ENCODE measurements at places on chromosomes 16 and 17. TPM values are rescaled to one million over a fixed set of nuclear protein-coding genes. Genes with fewer than 3 reads are reported as not detected.

The COPZ2 gene
- 25.1 TPM for total RNA-seq

The HOXB8 gene
- total RNA-seq, result not detected

The SCIMP gene
- total RNA-seq, result not detected

The ITGAD gene
- total RNA-seq, result not detected

The FA2H gene
- total RNA-seq, result 0.14 TPM

The C17orf50 gene
- not detected for total RNA-seq

The CAPNS2 gene
- 3.4 TPM for total RNA-seq

DNA sequence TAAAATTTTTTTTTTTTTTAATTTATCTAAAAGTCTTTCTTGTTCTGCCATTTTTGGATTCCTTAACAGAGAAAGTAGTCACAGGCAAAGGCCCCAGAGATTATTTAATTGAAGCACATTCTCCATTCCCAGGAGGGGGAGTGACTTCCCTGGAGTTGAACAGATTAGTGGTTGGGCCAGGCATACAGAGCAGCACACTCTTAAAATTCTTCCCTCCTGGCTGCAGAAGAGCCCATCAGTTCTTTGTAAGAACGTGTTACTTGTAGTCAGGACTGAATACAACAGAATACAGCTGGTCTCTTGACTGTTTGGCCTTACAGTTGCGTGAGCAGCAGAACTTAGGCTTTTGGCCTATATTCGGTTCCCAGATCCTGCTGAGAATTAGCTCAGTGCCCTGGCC, 1.8 kb downstream of the ALKBH5 start:
- peaks cover 46% of the 10 kb centered on the region for H3K4me1 ChIP-seq
- peak overlapping the region; percentile 71 for H3K4me3 ChIP-seq
- DNase-seq, result peak; percentile 45
- no peaks in the 10 kb centered on the region for H3K27me3 ChIP-seq
- peaks cover under 1% of the 10 kb centered on the region for H3K36me3 ChIP-seq

GRCh38 chr17:67602974-67603373, 114.8 kb upstream of the NOL11 start:
- H3K27me3 ChIP-seq, result no peaks in the 10 kb centered on the region
- DNase-seq, result peak; percentile 27
- H3K4me1 ChIP-seq, result no peaks in the 10 kb centered on the region
- no peak overlapping the region for H3K4me3 ChIP-seq
- no peak overlapping the region for H3K27ac ChIP-seq

GRCh38 chr16:3377917-3378316, 22.2 kb downstream of the OR2C1 start:
- H3K27me3 ChIP-seq, result no peaks in the 10 kb centered on the region
- no peak for DNase-seq
- no peak overlapping the region for H3K4me3 ChIP-seq

- no peaks in the 10 kb centered on the region for H3K27me3 ChIP-seq
- peaks cover 23% of the 10 kb centered on the region for H3K4me1 ChIP-seq
- H3K36me3 ChIP-seq, result peaks cover 8% of the 10 kb centered on the region
- no peak for DNase-seq
- H3K27ac ChIP-seq, result peak overlapping the region; percentile 66
These were observed 633 bp downstream of the CDR2 start for GRCh38 chr16:22373662-22374310.

GRCh38 chr17:82679586-82680465, 18.7 kb downstream of the RAB40B start:
- H3K36me3 ChIP-seq, result no peaks in the 10 kb centered on the region
- H3K27me3 ChIP-seq, result no peaks in the 10 kb centered on the region
- H3K4me1 ChIP-seq, result no peaks in the 10 kb centered on the region
- no peak overlapping the region for H3K27ac ChIP-seq

DNA sequence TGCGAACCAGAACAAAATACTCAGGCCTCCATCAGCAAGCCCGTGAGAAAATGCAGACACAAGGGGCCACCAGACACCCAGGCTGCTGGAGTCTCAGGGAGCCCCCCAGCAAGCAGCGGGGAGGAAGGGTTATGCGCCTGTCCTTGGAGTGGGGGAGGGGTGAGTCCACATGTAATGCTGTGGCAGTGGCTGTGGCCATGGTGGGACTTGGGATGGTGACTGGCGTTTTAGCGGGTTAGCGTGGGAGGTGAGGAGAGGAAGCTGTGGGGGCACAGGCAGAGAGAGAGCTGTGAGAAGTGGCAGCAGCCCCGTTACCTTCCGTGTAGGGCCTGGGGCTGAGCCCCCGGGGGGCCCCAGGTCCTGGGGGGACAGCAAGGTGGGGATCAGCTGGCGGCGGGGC, 58.3 kb downstream of the SRCIN1 start:
- H3K4me1 ChIP-seq, result no peaks in the 10 kb centered on the region
- peaks cover 2% of the 10 kb centered on the region for H3K27me3 ChIP-seq
- H3K27ac ChIP-seq, result no peak overlapping the region
- no peaks in the 10 kb centered on the region for H3K36me3 ChIP-seq
- no peak for DNase-seq
- no peak overlapping the region for H3K4me3 ChIP-seq

- H3K4me3 ChIP-seq, result no peak overlapping the region
- peaks cover 11% of the 10 kb centered on the region for H3K4me1 ChIP-seq
- DNase-seq, result no peak
- no peaks in the 10 kb centered on the region for H3K27me3 ChIP-seq
These were observed 122.2 kb downstream of the SLC39A11 start for GRCh38 chr17:72970246-72970645.

DNA sequence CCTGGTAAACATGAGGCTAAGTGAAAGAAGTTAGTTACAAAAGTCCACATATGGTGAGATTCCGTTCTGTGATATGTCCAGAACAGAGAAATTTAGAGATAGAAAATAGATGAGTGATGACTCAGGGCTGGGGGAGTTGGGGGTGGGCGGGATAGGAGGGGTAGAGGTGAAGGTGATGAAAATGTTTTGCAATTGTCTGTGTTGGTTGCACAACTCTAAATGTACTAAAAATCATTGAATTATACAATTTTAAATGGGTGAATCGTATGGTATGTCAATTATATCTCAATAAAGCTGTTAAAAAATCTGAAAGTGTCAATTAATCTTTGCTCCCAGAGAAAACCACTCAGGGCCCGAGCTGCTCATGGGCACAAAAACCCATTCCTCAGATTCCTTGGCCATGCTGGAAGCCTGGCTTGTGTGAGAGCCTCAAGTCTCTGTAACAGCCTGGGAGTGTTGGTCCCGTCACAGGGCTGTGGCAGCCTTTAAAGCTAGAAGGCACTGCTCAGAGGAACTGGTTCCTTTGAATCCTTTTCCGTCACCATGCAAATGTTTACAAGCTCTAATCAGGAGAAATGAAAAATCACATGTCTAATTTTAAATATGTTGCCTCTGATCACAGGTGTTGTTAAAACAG, 225.3 kb downstream of the WWOX start:
- H3K36me3 ChIP-seq, result no peaks in the 10 kb centered on the region
- H3K27me3 ChIP-seq, result no peaks in the 10 kb centered on the region
- no peak for DNase-seq

- no peak overlapping the region for H3K4me3 ChIP-seq
- H3K27ac ChIP-seq, result peak overlapping the region; percentile 98
- H3K36me3 ChIP-seq, result no peaks in the 10 kb centered on the region
These were observed 182.8 kb downstream of the SEC14L1 start for GRCh38 chr17:77323413-77324171.

DNA sequence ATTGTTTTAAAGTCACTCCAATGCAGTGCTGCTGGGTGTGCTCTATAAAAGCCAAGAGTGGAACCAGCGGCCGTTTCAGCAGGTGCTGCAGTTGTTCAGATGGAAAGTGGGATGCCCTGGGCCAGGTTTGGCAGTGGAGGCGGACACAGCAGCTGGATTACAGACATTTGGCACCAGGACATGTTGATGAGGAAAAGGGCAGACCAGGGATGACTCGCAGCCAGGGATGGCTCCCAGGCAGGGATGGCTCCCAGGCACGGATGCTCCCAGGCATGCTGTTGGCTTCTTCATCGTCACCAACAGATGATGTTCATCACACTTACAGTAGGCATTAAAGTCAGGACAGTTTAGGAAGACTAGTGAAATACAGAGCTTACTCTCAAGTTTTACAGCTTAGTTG, 10.0 kb downstream of the GAN start:
- H3K4me1 ChIP-seq, result peaks cover 6% of the 10 kb centered on the region
- H3K27me3 ChIP-seq, result no peaks in the 10 kb centered on the region
- H3K36me3 ChIP-seq, result no peaks in the 10 kb centered on the region
- H3K27ac ChIP-seq, result no peak overlapping the region
- DNase-seq, result no peak

GRCh38 chr17:42819939-42820535, 4.0 kb downstream of the BECN1 start:
- DNase-seq, result no peak
- H3K36me3 ChIP-seq, result peaks cover 41% of the 10 kb centered on the region
- H3K27me3 ChIP-seq, result no peaks in the 10 kb centered on the region
- H3K4me3 ChIP-seq, result no peak overlapping the region
- peaks cover 31% of the 10 kb centered on the region for H3K4me1 ChIP-seq

GRCh38 chr17:77286641-77287431, 146.1 kb downstream of the SEC14L1 start:
- H3K4me1 ChIP-seq, result peaks cover 59% of the 10 kb centered on the region
- H3K4me3 ChIP-seq, result no peak overlapping the region
- peak; percentile 75 for DNase-seq
- H3K27ac ChIP-seq, result peak overlapping the region; percentile 88

DNA sequence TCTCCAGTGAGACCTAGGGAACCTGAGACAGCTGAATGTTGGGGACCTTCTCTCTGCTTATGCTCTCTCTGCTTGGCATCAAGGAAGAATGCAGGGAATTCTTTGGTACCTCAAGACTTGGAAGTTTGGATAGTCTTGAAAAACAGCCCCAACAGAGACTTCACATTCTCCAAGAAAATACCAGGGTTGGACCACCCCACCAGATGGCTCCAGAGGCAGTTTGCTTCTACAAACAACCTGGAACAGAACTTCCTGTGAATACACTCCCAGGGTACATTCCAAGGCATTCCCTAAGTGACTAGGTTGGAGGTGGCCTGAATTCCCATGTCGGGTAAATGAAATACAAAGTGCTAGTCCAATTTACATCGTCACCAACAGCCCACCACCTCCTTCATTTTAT, 314.4 kb downstream of the PMP22 start:
- no peak overlapping the region for H3K4me3 ChIP-seq
- DNase-seq, result no peak
- no peaks in the 10 kb centered on the region for H3K27me3 ChIP-seq

- DNase-seq, result no peak
- no peak overlapping the region for H3K4me3 ChIP-seq
- no peak overlapping the region for H3K27ac ChIP-seq
These were observed 170.3 kb downstream of the FOXL1 start for GRCh38 chr16:86748652-86749051.

DNA sequence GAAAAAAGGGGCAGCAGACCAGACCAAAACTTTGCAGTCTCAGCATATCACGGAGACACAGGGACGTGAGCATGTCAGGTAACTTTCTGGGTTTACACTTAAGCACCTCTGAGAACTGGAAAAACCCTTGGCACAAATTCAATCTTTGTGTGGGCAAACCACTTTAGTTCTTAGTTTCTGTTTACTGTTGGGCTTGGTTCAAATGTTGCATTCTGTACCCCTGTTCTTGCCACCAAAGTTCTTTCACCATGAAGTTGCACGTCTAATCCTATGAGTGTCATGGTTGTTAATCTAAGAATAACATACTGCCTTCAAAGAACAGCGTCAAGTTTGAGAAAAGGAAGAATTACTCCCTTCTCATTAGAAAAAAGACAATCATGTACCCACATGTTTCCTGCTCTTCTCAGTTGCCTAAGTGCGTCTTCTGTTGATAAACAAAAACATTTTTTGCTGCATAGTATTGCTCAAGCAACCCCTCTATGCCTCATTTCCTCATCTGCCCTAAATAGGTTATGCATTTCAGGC, 11.6 kb downstream of the KRT33A start:
- H3K4me1 ChIP-seq, result no peaks in the 10 kb centered on the region
- no peak for DNase-seq
- H3K27ac ChIP-seq, result no peak overlapping the region

DNA sequence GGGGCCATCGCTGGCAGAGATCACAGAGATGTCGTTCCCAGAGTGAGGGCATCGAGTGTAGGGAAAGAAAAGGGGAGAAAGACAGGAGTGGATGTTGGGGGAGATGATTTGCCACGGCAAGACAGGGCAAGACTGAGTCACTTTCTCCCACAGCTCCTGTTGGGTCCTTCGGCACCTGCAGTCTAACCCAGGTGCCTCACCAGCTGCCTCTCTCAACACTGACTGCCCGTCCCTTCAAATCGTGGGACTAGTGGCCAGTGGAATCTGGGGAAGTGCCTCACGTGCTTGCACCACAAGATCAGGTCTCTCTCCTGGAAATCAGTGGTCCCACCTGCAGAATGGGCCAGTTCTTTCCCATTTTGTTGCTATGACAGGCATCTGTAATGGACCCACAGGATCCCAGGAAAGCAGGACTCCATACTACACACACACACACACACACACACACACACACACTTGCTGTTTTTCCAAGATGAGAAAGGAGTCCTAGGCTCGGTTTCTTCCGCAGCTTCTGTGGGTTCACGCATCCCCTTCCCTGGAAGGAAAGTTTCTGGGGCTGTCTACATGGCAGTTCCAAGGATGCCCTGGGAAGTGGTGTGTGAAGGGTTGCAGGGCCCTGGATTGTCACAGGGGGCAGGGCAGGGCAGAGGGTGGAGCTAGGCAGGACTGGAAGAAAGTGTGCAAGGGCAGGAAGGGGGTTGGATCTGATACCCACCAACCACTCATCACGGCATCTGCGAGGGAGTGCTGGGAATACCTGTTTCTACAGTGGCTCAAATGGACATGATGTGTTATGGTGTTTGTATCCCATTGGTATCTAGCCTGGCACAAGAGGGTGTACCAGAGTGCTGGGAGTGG, 10.2 kb upstream of the CBX8 start:
- peaks cover 87% of the 10 kb centered on the region for H3K27me3 ChIP-seq
- no peak overlapping the region for H3K27ac ChIP-seq
- H3K36me3 ChIP-seq, result no peaks in the 10 kb centered on the region
- DNase-seq, result no peak

DNA sequence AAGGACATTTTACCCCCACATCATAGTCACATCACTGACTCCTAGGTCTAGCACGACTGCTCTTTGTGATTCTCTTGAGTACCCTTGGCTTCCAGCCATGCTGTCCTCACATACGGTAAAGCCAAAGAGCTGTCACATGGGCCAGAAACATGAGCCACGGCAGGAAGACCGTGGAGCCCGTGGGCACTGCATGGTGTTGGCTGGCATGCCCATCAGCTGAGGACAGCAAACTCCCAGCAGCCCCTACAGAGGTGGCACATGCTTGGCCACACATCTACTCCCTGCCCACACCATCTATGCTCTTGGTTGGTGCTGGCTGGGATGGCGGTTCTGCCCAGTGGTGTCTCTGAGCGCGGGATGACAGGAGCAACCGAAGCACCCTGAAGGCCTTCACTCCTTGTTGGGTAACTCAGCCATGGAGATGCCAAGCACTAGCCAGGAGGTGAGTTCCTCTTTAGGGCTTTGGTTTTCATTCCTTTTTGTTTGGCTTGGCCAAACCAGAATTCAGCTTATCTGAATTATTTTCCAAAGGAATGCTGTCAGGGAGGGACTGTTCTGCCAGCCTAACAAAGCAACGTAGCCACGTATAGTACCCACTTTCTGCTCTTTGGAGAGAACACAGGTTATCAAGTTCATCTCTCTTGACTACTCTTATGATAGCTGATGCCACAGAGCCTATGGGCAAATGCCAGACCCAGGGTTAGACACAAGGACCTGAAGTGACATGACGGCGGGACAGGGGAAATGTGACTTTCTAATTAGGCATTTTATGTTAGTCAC, 10.0 kb downstream of the TNFAIP1 start:
- peaks cover 38% of the 10 kb centered on the region for H3K4me1 ChIP-seq
- H3K27ac ChIP-seq, result peak overlapping the region; percentile 85
- H3K4me3 ChIP-seq, result no peak overlapping the region
- H3K27me3 ChIP-seq, result no peaks in the 10 kb centered on the region

GRCh38 chr16:24539850-24540601, 660 bp downstream of the RBBP6 start:
- DNase-seq, result peak; percentile 34
- H3K4me1 ChIP-seq, result peaks cover 26% of the 10 kb centered on the region
- no peaks in the 10 kb centered on the region for H3K27me3 ChIP-seq

All from astrocyte (in vitro differentiated cells and primary cell).